ENCODE measurements at places on chromosomes 5 and 9. TPM values are rescaled to one million over a fixed set of nuclear protein-coding genes. Genes with fewer than 3 reads are reported as not detected.

The GZMA gene
- not detected for total RNA-seq

DNA sequence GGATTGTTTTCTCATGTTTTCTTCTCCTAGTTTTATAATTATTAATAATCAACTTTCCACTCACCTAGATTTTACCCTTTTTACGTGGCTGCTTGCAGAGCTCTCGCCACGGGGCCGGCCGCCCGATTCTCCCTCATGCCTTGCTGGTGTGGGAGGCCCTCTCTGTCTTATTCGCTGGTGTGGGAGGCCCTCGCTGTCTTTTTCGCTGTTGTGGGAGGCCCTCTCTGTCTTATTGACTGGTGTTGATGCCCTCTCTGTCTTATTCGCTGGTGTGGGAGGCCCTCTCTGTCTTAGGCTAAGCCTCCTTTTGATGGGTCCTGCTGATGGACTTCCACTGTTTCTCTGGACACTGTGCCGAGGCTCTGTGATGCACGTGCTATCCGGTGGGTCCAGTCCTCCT, 161.3 kb upstream of the IRX2 start:
- DNase-seq: no peak

- DNase-seq: no peak
Measured at GRCh38 chr9:123472862-123473614, 117.0 kb downstream of the CRB2 start.

- no peak for DNase-seq
Measured at GRCh38 chr9:7752481-7752880, 47.1 kb downstream of the DMAC1 start.

Data from myocyte (in vitro differentiated cells).